ENCODE measurements at places on chromosomes 1 and 21.

GRCh38 chr1:107785496-107786202 lies 179.3 kb downstream of the VAV3 start:
- DNase-seq, result no peak

GRCh38 chr1:59901770-59902388 lies 24.7 kb downstream of the CYP2J2 start:
- DNase-seq, result no peak

DNA sequence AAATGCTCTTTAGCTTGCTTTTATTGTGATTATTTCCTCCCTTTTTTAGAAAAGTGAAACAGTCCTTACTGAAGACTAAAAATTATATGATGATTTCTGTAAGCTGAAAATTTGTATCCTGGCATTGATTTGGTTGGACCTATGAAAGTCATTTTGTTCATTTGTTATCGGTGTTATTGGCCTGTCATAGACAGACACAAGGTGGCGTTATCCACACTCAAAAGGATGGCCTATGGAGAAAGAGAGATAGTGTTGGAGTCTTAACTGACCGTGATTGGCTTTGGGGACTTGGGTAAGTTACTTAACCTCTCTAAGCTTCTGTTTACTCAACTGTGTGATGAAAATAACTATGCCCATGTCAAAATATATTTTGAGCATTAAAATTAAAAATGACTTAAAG lies 203.6 kb upstream of the CHODL start:
- no peak for DNase-seq

- no peak for DNase-seq
These were observed 25.7 kb upstream of the PKN2 start for GRCh38 chr1:88658419-88658818.

DNA sequence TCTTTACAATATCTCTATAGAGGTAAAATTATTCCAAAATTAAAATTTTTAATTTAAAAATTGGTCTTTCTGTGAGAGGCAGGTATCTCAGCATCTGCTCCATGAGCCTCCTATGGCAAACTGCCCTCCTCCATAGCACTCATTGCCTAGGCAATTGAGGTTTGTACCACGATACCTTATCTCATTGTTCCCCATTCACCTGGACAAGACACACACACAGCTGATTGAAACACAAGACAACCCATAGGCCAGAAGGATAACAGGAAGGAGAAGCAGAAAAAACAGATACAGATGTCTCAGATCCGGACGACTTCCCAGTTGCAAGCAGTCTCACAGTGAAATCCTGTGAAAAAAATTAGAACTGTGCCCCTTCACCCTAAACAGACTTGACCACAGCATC lies 24.3 kb downstream of the RHBDL2 start:
- DNase-seq, result no peak

GRCh38 chr1:102851616-102852015 lies 256.7 kb downstream of the COL11A1 start:
- no peak for DNase-seq

GRCh38 chr1:222600281-222600680 lies 10.5 kb upstream of the TAF1A start:
- no peak for DNase-seq

DNA sequence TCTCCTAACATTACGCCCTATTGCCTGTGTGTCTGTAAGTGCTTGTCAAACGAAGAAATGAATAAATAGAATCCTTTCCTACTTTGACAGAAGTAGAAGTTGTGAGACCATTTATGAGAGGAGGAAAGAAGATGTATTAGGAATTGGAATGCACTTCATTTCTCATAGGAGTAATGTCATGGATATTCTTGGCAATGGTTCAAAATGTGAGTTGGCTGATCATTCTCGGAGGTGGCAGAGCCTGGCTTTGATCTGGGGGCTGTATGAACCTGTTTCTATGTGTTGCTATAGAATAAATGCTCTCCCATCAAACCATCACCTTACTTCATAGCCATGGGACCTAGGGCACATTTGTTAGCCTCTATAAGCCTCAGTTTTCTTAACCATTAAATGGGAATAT lies 10.1 kb upstream of the SERBP1 start:
- no peak for DNase-seq

DNA sequence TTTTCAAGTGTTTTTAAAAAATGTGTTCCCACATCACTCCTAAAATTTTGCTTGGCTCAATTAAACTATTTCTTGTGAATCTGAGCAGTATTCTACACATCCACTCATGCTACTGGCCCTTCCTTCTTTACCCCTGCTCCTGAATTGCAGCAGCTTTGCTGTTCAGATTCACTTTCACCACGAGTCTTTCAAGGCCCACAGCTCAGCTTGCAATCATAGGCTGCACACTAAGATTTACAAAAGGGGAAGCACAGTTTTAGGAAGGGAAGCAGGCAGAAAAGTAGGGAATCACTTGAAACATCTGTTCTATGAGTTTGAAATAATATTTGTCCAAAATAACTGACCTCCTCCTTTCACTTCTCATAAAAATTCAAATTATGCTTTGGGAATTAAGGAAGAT lies 70.9 kb upstream of the EDEM3 start:
- no peak for DNase-seq

DNA sequence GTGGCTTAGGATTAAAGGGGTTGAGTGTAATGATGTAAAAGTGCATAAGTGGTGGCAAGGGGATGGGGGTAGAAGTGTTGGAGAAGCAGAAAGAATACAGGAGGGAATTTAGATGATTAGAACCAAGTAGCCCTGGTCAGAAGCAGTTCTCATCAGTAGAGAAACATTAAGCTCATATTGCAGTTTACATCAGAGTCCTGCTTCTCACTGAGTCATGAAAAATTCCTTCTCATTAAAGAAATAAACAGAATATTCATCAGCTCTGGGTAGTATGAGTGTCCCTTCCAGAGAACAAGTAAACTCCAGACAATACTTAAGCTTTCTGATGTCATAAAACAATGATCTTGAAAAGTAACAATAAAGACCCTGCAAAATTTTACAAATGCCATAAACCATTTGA lies 36.5 kb downstream of the LRRIQ3 start:
- no peak for DNase-seq

GRCh38 chr1:26066160-26066559 lies 1.3 kb downstream of the TRIM63 start:
- DNase-seq, result no peak

GRCh38 chr21:29186246-29186645 lies 55.8 kb downstream of the MAP3K7CL start:
- DNase-seq, result no peak

DNA sequence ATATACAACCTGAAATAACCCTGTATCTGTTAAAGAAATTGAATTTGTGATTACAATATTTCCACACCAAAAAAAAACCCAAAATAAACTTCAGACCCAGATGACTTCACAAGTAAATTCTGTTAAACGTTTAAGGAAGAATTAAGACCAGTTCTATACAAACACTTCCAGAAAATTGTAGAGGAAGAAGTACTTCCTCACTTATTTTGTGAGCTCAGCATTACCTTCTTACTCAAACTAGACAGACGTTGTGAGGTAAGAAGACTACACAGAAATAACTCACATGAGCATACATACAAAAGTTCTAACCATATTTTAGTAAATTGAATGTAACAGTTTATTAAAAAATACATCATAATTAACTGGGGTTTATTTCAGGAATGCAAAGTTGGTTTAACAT lies 18.8 kb downstream of the RALGPS2 start:
- DNase-seq, result no peak

- DNase-seq, result no peak
These were observed 64.2 kb downstream of the SLX9 start for GRCh38 chr21:45004059-45004422.

DNA sequence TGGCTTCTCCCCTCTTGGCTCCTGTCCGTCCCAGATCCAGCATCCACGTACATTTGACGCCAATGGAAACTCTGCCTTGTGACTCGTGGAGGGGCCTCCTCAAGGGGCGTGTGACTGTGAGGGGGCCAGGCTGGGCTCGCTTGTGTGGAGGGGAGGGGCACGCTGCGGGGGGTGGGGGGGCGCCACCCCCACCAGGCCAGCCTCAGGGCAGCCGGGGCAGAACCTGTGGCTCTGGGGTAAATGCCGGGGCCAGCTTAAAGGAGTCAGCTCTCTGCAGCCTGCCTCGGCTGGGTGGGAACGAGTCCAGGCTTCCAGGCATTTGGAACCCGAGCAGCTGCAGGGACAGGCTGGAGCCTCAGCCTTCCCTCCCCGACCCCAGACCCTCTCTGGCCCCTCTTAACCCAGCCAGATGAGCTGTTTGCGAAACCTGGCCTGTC lies 94.1 kb downstream of the SIK1 start:
- no peak for DNase-seq

DNA sequence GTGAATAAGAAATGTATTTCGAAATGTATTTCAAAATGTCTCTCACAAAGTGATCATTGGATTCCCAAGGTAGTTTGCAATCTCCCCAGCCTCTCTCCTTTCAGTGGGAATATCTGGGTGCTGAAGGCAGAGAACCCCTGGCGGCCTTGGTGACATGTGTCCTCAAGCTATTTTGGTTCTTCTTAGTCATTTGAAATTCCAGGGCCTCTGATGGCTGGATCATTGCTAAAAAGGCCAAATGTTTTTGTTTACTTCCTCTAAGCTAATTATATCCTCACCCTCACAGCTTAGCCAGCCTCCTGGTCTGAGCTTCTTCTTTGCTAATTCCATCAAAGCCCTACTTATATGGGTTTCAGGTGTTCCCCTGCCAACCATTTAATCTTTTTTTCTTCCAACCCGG lies 71.2 kb downstream of the LRRC40 start:
- no peak for DNase-seq

DNA sequence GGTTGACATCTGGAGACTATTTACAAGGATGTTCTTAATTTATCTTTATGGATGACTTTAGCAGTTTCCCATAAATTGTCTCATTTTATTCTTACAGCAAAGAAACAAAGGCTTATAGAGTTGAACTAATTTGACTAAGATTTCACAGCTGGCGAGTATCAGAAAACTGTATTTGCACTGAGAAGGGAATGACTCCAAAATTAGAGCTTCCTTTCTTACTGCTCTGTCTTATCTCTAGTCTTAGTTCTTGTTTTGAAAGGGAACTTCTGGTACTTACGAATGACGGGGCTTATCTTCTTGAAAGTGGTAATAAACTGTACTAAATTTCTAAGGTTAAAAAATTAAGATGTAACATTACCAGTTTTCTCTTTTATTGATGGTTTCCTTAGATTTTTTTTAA lies 13.6 kb downstream of the CNST start:
- DNase-seq, result no peak

DNA sequence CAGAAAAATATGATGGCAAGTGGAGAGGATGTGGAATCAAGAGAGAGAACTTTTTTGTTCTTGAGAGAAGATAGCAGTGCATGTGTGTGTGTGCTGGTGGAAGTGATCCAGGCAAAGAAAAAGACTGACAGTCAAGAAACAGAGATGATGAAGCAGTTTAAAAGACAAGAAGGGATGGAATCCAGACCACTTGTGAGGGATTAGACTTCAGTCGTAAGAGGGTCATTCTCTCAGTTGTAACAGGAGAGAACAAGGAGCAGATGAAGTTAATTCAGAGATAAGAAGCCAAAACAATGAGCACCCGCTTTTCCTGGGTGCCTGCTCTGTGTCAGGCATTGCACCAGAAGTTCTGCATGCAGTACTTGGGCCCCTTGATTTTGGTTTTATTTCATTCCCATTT lies 76.6 kb downstream of the RNF220 start:
- no peak for DNase-seq

DNA sequence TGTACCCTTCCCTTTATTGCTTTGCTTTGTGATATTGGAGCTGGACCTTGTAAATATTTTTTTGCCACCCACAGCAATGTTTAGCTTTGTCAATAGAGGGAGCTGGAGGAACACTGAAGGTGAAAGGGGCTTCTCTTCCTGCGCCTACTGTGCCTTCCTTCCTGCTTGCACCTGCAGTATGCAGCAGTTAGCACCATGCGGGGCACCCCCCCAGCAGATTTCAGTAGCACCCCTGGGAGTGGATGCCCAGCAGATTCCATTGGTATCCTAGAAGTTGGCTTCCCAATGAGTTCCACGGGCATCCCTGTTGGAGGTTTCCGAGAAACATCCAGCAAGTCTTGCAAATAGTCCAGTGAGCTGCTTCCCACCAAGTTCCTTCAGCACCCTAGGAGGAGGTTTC lies 25.6 kb downstream of the S100A10 start:
- peak; percentile 65 for DNase-seq

DNA sequence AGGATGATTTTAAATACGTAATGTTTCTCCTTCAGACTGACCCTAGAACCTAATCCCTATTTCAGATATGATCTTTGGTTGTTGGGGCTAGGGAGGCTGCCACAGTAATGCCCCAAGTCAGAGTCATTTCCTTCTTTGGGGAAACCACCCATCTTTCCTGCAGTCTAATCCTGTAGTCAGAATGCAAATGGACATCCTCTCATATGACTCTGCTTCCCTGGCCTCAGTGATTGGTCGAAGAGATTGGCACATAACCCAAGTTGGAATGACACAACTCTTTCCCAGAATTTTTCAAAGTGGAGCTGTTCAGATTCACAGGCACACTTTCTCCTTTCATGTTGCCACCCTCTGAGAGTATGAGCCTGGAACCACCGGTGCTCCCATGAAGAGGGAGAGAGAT lies 58.8 kb upstream of the ZNF644 start:
- no peak for DNase-seq

DNA sequence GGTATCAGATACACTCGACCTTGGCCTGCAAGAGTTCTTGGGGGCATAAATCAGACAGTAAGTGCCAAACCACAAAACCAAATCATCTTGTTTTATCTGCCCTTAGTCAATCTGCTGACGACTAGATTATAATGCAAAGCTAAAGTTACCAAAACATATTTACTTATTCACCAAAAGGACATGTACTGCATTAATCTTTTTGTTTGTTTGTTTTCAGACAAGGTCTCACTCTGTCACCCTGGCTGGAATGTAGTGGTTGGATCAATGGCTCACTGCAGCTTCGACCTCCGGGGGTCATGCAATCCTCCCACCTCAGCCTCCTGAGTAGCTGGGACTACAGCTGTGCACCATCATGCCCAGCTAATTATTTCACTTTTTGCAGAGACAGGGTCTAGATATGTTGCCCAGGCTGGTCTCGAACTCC lies 114.7 kb downstream of the APP start:
- DNase-seq, result no peak

GRCh38 chr21:43270800-43271301 lies 102.0 kb downstream of the CRYAA start:
- no peak for DNase-seq

- DNase-seq, result no peak
These were observed 30.3 kb downstream of the TSNAX start for GRCh38 chr1:231558708-231559185.

- DNase-seq, result no peak
These were observed 458.2 kb upstream of the DAB1 start for GRCh38 chr1:57882072-57882471.

GRCh38 chr1:147890177-147890790 lies 12.3 kb upstream of the GJA8 start:
- DNase-seq, result peak; percentile 70

DNA sequence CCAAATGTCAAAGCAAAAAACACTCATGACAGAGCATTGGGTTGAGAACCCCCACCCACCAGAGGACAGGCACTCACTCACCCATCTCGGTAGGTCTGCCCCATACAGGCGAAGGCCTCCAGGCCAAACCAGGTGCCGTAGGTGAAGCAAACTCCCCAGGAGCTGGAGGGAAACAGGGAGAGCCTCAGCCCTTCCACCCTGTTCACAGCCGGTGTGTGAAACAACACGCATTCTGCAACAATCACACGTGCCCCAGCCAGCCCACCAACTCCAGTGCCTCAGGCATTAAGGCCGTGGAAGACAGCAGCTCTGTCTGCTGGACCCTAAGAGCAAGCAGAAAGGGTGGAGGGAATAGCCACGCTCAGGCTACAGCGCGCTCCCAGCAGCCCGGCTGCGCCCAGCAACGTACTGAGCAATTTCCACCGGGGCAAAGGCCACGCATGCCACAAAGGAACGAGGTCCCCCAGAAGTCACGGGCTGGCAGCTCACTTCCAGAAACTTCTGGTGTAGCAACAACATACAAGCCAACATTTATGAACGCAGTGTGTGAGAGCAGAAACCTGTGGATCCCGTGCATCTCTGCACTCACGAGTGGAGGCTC lies 11.4 kb upstream of the SPATC1L start:
- no peak for DNase-seq
